Activated B cell treated with CpG ODN at 0.5 μM for 24 hours (primary cell): ENCODE measurements at places on chromosomes 4 and X.

GRCh38 chrX:924017-924416 is 288.4 kb downstream of the CRLF2 start:
- DNase-seq: no peak

DNA sequence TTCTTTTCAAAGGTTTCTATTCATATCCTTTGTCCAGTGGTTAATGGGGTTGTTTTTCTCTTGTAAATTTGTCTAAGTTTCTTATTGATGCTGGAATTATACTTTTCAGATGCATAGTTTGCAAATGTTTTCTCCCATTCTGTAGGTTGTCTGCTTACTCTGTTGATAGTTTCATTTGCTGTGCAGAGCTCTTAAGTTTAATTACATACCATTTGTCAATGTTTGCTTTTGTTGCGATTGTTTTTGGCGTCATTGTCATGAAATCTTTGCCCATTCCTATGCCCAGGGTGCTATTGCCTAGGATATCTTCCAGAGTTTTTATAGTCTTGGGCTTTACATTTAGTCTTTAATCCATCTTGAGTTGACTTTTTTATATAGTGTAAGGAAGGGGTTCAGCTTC is 21.2 kb upstream of the UGT8 start:
- DNase-seq: no peak

DNA sequence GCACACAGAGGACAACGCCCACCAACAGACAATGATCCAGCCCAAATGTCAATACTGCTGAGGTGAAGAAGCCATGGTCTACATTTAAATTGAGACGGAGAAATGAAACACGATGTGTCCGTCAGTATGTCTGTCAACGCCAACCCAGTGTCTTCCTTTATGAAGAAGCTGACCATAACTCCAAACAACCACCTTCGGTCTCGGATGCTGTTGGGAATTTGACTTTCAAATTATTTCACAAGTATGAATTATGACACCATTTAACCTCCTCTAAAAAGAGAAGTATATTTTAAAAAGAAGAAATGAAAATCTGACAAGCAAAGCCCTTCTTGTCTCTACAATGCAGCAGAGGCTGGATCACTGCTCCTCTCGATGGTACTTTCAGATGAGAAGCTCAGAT is 123.7 kb upstream of the MAP3K15 start:
- no peak for DNase-seq

DNA sequence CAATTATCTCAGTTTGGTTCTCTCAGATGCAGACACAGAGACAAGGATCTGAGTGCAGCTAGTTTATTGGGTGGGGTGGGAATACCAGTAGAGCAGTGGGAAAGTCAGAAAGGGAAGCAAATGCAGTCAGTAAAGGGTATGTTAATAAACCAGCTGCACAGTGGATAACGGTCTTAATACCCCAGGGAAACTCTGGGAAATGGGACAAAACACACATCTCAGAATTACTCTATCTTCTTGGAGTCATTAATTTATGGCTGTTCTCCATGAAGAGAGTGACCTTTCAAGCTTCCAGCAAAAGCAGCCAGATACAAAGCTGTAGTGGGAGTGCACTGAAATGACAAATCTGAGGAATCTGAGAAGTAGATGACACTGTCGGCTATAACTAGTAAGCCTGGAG is 73.3 kb upstream of the NALF2 start:
- no peak for DNase-seq

- DNase-seq: no peak
Measured at GRCh38 chrX:20046864-20047263, 56.0 kb upstream of the BCLAF3 start.

GRCh38 chrX:73728602-73729001 is 165.6 kb downstream of the CHIC1 start:
- no peak for DNase-seq

GRCh38 chr4:77471821-77472495 is 133.7 kb upstream of the CXCL13 start:
- DNase-seq: no peak

GRCh38 chr4:81512757-81513501 is 41.2 kb upstream of the RASGEF1B start:
- DNase-seq: no peak

GRCh38 chrX:110004731-110005369 is 1.9 kb downstream of the TMEM164 start:
- no peak for DNase-seq

DNA sequence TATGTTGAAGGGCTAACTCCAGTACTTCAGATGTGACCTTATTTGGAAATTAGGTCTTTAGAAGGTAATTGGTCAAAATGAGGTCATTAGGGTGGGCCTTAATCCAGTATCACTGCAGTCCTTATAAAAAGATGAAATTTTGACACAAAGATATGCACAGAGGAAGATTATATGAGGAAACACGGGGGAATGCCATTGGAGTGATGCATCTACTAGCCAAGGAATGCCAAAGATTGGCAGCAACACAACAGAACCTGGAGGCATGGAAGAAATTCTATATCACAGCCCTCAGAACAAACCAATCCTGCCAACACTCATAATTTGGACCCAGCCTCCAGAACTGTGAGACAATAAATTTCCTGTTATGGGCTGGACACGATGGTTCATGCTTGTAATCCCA is 17.6 kb downstream of the TRIM61 start:
- DNase-seq: no peak

DNA sequence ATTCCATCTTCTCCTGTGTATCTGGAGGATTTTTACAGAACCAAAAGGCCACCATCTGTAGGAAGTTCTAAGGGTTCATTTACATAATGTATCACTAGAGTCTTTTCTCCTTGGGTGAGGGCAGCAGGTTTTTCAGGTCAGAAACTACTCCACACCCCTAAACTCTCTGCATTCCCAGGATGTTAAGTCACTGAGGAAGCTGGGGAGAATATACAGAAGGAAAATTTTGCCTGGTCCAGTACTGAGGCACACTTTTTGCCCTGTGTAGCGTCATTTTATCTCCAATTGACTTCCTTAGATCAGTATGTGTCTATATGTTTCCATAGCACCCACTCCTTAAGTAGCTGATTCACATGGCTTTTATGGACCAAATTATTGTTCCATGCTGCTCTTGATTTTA is 17.0 kb downstream of the XKRX start:
- DNase-seq: no peak

DNA sequence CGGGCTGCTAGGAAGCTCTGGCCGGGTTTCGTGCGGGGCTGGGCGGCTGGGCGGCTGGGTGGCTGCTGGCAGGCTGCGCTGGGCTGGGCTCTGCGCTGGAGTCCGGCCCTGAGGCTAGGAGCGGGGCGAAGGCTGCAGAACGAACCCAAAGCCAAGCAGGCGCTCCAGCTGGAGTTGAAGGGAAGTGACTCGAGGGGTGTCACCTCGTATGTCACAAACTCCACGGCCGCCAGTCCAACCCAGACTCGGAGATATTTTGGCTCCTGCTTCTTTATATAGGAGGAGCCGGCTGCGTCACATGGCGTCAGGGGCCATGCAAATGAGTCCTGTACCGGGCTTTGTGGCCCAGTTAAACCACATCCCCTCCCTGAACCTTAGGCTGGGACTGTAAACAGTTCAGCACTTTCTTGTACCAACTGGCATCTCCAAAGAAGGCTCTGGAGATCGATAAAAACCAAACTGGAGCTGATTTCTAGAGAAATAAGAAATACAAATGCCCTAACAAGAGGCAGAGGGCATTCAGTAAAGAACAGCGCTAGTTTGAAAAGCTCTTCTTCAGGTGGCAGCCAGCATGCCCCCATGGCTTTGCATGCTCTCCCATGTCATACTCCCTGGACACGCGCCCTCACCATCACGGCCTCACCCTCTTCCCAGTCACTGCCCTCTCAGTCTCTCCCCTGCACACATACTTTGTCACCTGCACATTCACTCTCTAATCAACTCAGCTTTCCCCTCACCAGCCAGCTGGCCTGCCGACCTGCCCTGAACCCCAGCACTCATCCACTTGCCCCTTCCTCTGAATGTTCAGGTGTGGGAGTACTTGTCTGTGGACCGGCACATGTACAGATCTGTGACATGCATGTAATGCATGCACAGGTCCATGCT is 58.5 kb downstream of the TSC22D3 start:
- DNase-seq: peak; percentile 73

GRCh38 chr4:137266511-137266910 is 265.8 kb downstream of the PCDH18 start:
- no peak for DNase-seq

DNA sequence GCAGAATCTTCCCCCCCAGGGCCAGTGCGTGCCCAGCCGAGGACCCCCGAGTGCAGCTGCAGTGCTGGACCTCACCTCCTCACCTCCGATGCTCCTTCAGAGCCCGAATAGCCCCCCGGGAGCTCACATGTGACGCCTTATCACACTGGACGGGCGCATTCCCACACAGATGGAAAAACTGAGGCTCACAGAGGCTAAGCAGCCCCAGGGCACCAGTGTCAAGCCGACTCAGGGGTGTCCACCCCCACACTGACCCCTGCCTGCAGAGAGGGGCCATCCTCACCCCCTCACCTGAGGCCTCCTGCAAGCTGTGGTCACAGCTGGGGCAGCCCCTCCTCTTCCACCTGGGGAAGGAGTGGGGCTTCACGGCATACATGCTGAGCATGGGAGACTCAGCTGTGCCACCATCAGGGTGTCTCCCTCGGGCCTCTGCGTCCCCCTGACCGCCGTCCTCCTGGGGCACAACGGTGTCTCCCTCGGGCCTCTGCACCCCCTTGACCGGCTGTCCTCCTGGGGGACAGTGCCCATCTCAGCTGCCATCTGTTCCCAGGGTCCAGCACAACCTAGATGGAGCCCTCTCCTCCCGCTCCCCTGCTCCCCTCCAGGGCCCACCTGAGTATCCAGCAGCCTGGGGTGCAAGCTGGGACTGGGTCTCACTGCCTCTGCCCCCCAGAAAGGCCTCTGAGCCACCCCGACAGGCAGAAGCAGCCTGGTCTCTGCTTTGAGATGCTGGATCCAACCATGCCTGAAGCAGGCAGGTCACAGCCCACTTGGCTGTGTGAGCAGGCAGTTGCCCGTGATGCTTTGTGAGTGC is 85.3 kb upstream of the NKX1-1 start:
- no peak for DNase-seq

DNA sequence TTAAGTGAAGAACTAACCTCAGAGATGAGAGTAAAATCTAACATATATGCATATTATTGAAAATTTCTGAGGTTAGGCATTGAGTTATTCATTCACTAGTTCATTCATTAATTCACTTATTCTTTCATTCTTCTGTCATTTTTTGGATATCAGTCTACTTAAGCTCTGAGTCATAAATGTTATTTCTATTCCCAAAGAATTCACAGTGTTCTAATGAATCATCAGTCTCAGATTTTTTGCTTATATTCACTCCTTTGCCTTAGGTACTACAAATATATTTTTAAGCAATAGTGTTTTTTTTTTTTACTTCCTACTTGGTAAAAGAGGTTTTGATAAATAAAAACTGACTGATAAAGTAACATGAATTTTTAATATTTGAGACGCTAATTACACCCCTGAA is 95.2 kb upstream of the DKK2 start:
- DNase-seq: no peak

DNA sequence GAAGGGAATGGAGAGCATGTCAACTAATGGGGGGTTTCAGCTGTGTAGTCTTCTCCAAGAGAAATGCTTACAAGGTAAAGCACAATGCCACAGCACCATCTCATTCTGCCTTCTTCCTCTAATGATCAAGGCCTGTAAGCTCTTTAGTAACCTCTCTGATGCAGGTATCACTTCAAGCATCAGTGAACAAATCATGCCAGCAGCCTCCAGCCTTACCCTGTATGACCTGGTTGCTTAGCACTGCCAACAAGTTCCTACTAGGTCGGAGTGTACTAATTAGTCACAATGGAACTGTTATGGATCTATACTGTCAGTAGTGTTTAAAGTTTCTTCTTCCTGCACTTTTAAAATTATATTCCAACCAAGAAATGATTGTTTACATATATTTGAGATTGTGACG is 197.7 kb downstream of the GRID2 start:
- DNase-seq: no peak
